Left renal cortex interstitium (tissue), 4 donors: ENCODE measurements at places on chromosomes 7 and 10. TPM values are rescaled to one million over a fixed set of nuclear protein-coding genes. Genes with fewer than 3 reads are reported as not detected.

Gene AGBL3
- 6.3 TPM for polyA plus RNA-seq

DNA sequence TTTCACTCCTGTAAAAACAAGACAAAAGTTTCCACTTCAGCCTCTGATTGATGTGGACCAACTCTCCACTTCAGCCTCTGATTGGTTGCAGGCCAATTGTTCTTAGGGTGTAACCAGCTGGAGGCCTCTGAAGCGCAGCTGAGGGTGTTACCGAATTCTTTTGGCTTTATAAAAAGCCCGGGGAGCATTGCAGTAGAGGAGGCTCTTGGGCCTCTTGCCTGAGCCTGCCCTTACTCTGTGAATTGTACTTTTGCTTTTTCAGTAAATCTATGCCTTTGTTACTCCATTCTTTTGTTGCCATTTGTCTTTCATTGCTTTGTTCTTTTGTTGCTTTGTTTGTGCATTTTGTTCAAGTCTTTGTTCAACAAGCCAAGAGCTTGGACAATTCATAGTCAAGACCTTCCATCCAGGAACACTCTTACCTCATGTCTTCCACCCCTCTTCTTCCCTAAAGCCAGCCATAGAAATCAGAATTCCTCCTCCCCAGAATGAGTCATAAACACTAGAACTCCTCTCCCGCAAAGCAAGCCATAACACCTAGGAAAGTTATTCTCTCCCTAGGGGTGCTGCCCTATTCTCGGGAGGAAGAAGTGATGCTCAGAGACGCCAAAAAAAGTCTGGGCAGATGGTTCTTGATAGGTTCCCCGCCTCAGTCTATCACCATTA lies 53.5 kb upstream of the ARMC3 start:
- no peak for DNase-seq

DNA sequence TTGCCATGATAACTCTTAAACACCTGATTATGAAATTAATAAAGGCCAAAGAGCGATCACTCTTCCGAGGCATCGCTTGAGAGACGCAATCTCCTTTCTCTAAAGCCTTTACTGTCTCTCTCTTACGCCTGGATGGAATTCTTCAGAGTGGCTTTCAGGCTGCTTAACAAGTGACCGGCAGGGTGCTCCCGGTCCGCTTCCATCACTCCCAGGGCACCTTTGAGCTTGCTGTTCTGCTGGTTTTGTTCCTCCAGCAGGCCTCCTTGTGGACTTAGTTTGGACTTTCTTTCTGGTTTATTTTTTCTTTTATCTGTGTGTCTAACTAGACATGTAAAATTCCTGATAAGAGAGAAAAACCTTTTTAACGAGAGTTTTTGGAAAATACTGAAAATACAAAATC lies 60.9 kb downstream of the MRPL32 start:
- no peak for DNase-seq

GRCh38 chr7:133674079-133674763 lies 421.3 kb downstream of the EXOC4 start:
- DNase-seq, result no peak
